Activated CD8-positive, alpha-beta memory T cell treated with anti-CD3 and anti-CD28 coated beads for 4 hours (primary cell): ENCODE measurements at places on chromosomes 5 and 9.

DNA sequence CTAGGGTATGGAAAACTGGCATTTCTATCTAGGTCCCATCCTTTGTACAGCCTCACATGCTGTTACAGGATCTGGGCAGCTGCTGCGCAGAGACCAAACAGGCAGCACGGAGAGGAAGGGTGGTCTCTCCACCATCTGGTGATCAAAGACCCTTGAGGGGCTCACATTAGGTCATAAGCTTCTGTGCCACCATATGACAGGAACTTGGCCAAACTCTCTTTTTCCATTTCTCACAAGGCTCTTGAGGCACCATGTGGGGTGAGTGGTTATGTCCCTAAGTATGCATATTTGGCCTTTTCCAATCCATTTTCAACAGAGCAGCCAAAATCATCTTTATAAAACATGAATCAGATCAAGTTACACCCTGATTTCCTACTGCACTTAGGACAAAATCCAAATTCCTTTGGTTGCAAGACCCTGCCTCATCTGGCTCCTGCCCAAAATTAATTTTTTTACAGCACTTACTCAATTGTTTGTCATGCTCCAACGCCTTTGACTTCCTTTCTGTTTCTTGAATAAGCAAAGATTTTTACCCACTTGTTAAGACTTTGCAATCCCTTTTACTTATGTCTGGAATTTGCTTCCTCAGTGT, 730.0 kb downstream of the MAT2B start:
- no peak for DNase-seq

DNA sequence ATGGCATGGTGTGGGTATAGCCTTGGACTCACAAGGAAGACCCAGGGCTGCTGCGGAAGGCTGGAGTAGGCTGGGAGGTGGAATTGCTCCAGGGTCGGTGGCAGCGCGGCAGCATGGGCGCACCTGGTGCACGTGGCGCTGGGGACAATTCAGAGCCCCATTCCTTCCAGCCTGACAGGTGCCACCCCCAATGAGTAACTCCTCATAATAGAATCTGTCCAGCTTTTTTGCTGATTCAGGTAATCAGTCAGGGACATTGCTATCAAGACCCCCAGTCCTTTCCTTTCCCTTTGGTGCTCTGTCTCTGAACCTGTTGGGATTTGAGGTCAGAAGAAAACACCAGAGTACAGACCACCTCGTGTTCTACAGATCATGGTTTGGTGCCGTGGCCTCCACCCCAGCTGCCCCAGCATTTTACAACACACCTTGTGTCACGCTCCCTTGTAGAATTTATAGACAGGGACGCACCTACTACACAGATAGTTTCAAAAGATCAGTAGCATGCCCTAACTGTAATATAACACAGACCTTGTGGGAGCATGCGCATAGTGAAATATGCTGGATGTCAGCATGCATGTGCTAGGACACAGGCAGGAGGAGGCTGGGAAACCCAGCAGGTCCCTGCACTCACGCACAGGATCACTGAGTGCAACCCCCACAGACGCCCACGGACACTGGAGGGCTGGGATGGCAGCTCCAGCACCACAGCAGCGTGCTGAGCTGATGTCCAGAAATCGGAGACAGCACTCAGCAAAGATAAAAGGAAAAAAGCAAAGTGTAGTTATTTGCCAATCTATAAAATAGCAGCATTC, 47.9 kb upstream of the CTSL start:
- no peak for DNase-seq

DNA sequence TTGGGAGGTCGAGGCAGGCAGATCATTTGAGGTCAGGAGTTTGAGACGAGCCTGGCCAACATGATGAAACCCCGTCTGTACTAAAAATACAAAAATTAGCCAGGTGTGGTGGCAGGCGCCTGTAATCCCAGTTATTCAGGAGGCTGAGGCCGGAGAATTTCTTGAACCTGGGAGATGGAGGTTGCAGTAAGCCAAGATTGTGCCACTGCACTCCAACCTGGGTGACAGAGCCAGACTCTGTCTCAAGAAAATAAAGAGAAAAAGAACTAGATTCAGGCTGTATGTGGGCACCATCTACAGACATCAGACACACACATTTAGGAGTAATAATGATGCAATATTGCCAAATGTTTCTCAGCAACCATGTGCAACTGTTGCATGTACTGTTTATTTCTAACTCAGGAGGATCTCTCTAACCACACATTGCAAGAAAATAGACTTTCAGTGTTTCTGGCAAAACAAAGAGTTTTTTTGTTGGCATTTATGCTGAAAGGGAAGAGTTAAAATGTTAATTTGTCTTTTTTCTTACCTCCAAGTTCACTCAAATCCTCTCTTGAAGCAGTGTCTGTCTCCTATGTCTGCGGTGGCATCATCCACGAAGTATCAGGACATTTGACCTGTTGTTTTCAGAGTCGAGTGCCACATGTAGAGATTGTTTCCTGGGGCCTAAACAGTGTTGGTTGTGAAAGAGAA, 5.1 kb upstream of the ORM1 start:
- no peak for DNase-seq

DNA sequence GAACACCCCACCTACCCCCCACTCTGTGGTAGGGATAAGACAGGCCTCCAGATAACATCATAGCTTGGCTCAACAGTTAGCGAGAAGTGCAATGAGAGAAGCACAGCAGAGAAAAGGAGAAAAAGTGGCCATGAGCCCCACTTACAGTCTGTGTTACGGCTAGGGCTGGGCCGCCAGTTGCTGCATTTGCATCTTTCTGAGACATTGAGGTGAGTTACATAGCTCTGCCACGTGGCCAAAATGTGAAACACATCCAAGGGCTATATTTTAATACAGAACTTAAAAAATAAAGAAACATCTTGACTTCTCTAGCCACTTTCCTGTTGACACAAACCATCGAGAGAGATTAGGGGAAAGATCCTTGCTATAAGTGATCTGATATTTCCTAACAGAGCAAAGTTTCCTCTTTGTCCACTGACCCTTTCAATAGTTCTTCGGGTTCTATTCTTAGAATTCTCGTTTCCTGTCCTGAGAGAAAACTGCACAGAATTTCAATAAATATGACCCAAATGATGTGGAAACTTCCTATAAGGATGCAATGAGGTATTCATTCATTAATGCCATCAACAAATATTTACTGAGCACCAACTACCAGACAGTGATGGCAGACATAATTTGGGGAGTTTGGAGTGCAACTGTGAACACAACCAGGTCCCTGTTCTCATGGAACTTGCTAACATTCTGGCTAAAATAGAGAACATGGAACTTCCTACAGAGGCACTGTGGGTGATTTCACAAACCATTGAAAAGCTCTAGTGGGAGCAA, 3.2 kb upstream of the TLE4 start:
- DNase-seq: no peak

GRCh38 chr9:27457445-27457844, 66.6 kb upstream of the IFNK start:
- no peak for DNase-seq

- DNase-seq: no peak
Measured at GRCh38 chr5:117054911-117055310, 480.3 kb upstream of the SEMA6A start.

DNA sequence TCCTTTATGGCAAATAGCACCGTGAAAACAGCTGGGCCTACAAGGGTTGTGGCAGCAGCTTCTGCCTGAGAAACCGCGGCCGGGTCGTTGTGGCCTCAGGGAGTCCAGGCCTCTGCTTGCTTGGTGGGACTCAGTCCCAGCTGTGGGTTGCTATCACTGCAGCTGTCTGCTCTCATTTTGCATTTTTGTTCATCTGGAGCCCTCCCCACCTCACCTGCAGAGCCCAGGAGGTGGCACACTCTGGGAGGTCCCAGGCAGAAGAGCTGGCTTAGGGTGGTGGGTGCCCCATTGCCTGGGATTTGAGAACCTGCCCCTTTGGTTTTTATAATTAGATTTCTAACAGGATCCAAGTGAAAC, 138.4 kb downstream of the GADD45G start:
- DNase-seq: no peak

- DNase-seq: no peak
Measured at GRCh38 chr5:5887833-5888232, 465.4 kb downstream of the ICE1 start.

- DNase-seq: no peak
Measured at GRCh38 chr5:118068886-118069285, 919.5 kb downstream of the DTWD2 start.
